Amygdala (tissue), 56 donors: ENCODE measurements at places on chromosomes 3 and 15.

DNA sequence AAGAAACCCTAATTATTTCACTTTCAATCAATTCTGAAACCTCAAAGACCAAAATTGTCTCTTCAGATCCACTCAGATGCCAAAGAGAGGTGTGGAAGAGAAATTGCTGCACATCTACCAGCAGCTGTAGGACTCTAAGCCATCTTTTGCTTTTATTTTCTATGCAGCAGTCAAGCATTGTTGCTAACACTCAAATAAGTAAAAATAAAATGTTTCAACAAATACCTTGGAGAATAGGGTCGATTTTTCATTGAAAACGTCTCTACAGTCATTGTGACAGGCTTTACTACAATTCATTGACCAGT is 66.4 kb upstream of the CFAP20DC start:
- DNase-seq = no peak

GRCh38 chr3:66477856-66478255 is 23.0 kb downstream of the LRIG1 start:
- no peak for DNase-seq

GRCh38 chr3:50125541-50126286 is 29.4 kb upstream of the SEMA3F start:
- no peak for DNase-seq

DNA sequence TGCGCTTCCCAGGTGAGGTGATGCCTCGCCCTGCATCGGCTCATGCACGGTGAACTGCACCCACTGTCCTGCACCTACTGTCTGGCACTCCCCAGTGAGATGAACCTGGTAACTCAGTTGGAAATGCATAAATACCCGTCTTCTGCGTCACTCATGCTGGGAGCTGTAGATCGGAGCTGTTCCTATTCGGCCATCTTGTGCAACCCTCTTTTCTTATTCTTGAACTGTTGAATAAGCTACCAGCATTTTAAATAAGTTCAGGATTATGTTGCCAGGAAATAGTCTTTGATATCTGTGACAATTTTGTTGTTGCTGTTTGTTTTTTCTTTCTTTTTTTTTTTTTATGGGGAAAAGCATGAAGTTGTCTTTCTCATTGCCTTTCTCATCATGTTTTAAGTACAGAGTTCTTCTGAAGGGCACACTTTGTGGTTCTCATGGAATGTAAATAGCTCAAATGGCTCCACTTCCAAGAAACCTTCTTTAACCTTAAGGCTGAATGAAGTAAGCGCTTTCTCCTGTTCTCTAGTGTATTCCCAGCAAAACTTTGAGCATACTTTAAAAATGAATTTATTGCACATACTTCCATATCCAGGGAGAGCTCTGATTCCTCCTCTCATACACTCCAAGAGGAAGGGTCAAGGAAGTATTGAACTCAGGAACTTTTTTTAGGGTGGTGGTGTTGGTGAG is 468.0 kb upstream of the TBL1XR1 start:
- no peak for DNase-seq

DNA sequence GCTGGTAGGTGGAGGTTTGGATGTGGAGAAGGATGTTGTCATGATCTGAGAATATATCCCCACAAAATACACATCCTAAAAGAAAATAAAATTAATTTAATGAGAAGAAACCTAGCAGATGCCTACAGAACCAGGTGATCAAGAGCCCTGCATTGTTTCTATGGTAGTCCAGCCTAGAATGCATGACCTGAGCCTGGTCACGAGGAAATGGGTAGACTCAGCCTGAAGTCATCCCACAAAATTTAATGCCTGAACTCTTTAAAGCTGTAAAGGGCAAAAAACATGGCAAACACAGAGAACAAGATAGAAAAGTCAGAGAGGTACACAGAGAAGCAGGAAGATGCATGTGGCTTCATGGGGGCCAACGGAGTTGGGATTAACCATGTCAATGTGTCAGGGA is 36.0 kb downstream of the LDHAL6B start:
- no peak for DNase-seq

GRCh38 chr3:106629215-106629832 is 747.9 kb upstream of the CCDC54 start:
- no peak for DNase-seq

DNA sequence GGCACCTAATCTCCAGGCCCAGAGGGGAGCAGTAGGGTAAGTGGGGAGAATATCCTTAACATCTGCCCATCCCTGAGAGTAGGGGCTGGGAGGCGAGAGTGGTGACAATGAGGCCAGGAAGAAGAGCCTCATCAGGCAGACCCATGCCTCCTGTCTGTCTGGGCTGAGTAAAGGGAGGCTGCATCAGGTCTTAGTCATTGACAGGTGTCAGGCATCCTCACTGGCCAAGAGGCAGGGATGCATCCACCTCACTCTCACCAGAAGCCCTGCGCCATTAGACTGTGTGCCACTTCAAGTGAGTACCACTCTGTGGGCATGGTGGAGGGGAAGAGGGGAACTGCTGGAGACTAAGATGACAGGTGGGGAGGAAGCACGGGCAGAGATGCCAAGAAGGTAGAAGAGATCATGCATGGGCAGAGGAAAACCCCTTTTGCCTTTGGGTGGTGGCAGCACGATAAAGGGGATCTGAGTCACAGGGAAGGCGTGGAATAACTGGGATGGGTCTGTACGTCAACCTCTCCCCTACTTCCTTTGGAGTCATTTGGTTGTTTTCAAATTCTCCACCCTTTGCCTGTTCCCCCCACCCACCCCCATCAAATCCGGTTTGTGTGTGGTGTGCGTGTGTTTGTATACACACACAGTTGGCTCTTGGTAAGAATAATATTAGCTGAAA is 14.1 kb downstream of the ANAPC13 start:
- DNase-seq = no peak

- DNase-seq = no peak
Measured at GRCh38 chr3:42742259-42742658, 30.8 kb downstream of the CCDC13 start.

DNA sequence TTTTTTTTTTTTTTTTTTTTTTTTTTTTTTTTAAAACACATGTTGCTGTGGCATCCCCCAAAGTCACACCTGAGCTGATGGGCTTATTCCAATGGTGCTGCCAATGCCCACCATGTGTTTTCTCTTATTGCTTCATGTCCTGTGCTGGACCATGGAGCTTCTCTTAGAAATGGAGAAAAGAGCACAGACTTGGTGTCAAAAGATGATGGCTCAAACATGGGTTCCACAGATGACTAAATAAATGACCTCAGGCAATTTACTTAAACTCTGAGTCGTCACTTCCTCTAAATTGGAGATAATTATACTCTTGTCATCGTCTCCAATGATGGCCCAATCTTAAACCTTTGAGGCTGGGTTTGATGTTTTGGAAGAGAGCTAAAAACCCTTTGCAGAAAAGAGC is 28.1 kb downstream of the CHST2 start:
- DNase-seq = no peak

DNA sequence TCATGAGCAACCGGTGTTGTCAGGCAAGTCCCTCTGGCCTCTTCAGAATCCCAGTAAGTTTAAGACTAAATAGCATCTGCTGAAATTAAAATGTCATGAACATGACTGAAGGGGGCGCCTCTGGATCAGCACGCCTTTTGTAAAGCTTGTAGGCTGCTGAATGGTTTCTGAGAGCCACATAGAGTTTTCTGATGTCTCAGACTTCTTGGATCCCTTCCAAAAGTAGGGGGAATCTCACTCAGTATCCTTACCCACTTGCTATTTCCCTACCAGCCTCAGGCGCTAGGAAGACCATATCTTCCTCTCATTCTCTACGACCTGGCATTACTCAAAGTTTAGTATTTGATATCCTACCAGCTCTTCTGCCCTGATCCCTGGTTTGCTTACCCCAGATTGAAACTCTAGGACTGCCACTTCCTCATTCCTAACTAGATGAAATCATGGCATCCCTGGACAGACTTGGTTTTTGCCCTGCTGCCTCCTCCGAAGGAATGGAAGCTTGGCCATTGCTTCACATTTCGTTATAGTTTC is 62.7 kb upstream of the CD47 start:
- no peak for DNase-seq

- DNase-seq = no peak
Measured at GRCh38 chr15:56207092-56207491, 36.6 kb downstream of the RFX7 start.

- no peak for DNase-seq
Measured at GRCh38 chr3:86976219-86976618, 14.7 kb downstream of the VGLL3 start.

DNA sequence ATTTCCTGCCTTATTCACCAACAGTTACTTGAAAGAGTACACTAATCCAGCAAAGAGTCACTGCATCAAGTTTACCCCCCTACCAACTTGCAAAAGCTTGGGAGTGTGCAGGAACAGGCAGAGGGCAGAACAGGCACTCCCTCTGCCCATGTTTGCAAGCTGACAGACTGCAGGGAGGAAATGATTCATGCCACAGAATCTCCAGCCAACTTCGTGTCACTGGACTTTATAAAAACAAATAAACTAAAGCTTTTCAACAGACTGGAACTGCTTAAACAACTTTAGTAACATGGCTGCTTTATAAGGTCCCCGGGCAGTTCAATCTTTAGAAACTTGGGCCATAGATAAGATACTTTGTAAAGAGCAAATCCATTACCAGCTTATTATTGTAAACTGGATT is 129.5 kb downstream of the THRB start:
- DNase-seq = no peak

GRCh38 chr3:94011233-94011711 is 17.1 kb downstream of the STX19 start:
- no peak for DNase-seq

DNA sequence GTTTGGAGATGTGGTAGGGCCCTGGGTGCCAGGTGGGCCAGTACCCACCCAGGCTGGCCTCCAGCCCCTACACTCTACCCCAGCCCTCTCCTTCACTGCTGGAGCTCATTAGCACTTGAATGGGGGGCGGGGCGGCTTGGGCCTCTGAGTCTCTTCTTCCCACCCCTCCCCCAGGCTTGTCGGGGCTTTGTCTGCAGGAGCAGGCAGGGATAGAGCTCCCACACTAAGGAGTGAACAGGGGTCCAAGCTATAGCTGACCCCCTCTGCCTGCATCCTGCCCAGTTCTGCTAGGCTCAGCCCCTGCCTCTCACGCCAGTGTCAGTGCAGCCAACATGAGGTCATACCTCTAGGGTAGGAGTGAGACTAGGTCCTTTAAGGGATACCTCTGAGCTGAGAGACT is 5.2 kb downstream of the GNAI2 start:
- no peak for DNase-seq

GRCh38 chr3:141129541-141130011 is 78.4 kb downstream of the SPSB4 start:
- DNase-seq = no peak

GRCh38 chr3:106826791-106827311 is 550.4 kb upstream of the CCDC54 start:
- no peak for DNase-seq

GRCh38 chr3:49611719-49612118 is 57.4 kb downstream of the BSN start:
- DNase-seq = no peak

GRCh38 chr3:149717391-149718056 is 34.8 kb downstream of the COMMD2 start:
- DNase-seq = no peak

DNA sequence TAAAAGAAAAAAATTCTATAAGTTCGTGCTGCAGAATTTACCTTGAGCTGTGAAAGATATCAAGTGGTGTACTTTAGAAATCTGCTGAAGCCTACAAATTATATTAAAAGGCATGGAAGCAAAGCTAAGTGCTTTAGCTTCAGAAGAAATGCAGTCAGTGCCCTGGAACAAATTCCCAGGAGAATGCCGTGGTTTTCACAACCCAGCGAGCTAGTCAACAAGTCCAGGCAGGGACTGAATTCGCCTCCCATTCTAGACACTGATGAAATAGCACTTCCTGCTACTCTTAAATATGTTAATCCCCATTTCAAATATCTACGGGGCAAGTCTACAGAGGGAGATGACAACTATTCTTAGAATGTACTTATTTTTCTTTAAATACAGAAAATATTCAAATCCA is 326.4 kb upstream of the IGF1R start:
- DNase-seq = no peak

DNA sequence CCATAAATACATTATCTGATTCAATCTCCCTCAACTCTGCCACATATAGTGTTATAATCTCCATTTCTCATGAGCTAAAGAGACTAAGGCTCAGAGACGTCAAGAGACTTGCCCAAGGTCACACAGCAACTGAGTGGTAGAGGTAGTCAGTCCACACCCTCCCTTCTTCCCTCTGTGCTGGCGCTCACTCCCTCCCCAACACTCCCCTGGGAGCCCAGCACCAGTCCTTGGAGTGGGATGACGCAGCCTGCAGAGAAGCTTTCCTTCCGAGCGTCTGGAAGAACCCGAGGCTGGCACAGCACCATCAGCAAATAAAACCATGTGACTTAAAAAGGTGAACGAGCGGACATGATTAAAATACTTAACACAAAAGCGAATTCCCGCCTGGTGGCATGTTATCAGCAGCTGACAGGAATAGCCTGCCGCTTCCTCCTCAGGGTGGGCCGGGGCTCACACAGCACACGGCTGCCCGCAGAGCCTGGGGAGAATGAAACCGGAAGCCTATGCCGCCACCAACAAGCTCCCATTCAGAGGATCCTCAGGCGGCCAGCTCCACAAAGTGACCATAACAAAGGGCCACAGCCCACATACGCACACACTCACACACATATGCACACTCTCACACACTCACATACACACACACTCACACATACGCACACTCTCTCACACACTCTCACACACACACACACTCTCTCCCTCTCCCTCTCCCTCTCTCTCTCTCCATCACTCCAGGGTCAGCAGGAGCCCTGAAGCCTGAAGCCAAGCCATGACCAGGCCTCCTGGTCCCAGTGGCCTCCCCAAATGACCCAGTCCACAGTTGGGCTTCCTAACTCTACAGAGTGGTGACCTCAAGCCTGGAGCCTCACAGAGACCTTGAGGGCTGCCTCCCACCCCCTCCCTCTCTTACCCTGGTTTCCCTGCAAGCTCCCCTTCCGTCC is 120.5 kb downstream of the XXYLT1 start:
- no peak for DNase-seq

DNA sequence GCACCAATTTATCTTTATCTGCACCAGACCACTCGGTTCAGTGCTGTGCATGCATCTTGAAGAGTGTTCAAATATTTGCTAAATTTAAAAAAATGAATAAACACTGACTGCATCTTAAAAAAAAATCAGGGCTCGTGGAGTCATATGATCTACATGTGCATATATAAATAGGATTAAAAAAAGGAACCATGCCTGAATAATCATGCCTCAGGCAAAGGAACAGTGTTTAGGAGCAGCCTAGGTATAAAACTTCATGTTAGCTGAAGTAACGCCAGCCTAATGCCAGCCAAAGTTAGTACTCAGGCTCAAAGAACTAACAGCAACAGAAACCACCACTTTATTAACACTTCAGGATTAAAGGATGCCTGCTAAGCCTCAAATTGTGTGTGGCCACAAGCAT is 9.5 kb downstream of the ABCC5 start:
- DNase-seq = no peak

DNA sequence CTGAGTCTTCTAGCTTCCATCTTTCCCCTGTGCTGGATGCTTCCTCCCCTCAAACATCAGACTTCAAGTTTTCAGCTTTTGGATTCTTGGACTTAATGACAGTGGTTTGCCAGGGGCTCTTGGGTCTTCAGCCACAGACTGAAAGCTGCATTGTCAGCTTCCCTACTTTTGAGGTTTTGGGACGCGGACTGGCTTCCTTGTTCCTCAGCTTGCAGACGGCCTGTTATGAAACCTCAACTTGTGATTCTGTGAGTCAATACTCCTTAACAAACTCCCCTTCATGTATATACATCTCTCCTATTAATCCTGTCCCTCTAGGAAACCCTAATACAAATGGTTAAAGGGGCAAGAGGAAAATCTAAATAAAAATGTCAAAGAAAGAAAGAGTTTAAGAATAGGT is 100.1 kb downstream of the ABI3BP start:
- no peak for DNase-seq
